ENCODE measurements at places on chromosomes 2 and 18. TPM values are rescaled to one million over a fixed set of nuclear protein-coding genes. Genes with fewer than 3 reads are reported as not detected.

GRCh38 chr18:48800466-48800865, 150.3 kb downstream of the SMAD7 start:
- DNase-seq = peak; percentile 35

DNA sequence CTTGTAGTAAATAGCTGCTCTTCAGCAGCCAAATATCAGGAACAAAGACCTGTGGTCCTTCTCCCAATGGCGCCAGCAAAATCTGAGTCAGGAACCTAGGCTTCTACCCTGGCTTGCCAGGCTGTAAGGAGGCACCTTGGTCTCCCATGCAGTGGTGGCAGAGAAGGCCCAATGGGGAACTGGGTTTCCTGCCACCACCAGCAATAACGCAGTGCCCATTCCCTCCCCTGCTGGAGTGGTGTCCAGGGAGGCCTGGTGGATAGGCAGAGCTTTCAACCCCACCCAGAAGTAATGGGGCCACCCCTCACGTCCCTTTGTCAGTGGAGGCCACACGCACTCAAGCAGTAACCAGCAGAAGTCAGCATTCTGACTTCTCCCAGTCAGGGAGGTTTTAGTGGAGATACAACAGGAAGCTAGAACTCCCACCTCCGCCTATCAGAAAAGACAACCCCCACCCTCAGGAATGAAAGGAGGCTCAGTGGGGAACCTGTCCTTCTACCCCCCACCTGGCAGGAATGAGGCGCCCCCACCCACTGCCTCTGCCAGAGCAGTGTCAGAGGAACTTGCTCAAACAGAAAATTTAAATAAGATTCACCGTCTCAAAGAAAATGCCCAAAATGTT, 132.4 kb downstream of the COPS8 start:
- DNase-seq = no peak

- DNase-seq = no peak
Measured at GRCh38 chr18:24539866-24540617, 79.6 kb downstream of the HRH4 start.

CRACDL gene
- total RNA-seq = 12.4 TPM

SLC66A3 gene
- total RNA-seq = 47.7 TPM

GKN1 gene
- not detected for total RNA-seq

Measured in sciatic nerve (tissue), 2 donors.